ENCODE measurements at places on chromosomes 1 and 21.

DNA sequence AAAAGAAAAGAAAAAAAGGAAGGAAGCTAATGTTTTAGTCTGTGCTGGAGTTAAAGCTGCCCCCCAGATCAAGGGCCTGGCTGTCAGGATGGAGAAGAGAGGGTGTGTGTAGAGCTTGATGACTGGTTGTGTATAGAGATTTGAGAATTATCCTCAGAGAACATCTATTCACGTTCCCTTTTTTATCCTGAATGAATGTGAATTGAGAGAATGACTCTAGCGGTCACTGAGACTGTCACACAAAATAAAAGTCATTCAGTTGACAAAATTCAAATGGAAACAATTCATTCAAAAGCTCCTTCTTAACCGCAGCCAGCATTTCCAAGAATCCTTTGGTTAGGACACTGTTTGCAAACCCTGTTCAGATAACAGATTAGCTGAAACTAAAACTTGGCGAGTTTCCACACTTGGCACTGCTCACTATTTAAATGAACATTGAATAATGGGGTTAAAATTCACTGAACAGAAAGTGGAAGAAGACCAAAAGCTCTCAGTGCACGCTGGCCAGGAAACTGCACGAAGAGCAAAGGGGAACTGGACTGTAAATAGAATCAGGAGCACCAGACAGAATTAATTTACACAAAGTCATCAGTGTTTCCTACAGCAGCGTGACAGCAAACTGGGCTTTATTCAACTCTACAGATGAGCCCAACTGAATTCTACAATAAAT is 13.6 kb upstream of the FAM89A start:
- DNase-seq, result no peak

- no peak for DNase-seq
These were observed 30.0 kb downstream of the PPP2R5A start for GRCh38 chr1:212315184-212315583.

DNA sequence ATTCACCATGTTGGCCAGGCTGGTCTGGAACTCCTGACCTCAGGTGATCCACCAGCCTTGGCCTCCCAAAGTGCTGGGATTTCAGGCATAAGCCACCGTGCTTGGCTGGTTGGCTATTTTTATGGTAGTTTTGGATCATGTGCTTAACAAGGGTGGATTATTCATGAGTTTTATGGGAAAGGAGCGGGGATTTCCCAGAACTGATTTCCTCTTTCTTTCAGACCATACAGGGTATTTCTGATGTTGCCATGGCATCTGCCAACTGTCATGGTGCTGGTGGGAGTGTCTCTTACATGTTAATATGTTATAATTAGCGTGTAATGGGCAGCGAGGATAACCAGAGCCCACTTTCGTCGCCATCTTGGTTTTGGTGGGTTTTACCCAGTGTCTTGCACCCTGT is 3.2 kb downstream of the TRPM2 start:
- DNase-seq, result no peak

- DNase-seq, result no peak
These were observed 29.1 kb upstream of the C21orf91 start for GRCh38 chr21:17848228-17848627.

- no peak for DNase-seq
These were observed 263.7 kb downstream of the OMA1 start for GRCh38 chr1:58282623-58283387.

GRCh38 chr1:27116232-27116631 is 38.7 kb downstream of the SLC9A1 start:
- DNase-seq, result no peak

- no peak for DNase-seq
These were observed 21.6 kb downstream of the KCND3 start for GRCh38 chr1:111967886-111968285.

DNA sequence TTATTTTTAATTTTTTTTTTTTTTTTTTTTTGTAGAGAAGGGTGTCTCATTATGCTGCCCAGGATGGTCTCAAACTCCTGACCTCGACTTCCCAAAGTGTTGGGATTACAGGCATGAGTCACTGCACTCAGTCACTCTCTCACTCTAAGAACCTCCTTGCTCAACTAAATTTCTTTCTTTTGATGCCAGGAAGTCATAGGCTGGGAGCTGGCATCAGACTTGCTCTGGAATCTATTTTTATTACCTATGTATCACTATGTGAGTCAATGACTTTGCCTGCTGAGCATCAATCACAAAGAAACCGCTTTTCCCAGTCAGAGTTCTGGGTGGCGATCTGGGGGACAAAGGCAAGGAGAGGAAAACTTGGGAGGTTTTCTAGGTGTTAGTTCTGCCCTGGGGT is 35.5 kb upstream of the PARP1 start:
- DNase-seq, result no peak

GRCh38 chr1:214416417-214416816 is 135.0 kb downstream of the PTPN14 start:
- no peak for DNase-seq

- DNase-seq, result no peak
These were observed 25.8 kb upstream of the LAPTM5 start for GRCh38 chr1:30783256-30783915.

GRCh38 chr1:150464422-150464826 is 22.8 kb upstream of the TARS2 start:
- DNase-seq, result peak; percentile 40

DNA sequence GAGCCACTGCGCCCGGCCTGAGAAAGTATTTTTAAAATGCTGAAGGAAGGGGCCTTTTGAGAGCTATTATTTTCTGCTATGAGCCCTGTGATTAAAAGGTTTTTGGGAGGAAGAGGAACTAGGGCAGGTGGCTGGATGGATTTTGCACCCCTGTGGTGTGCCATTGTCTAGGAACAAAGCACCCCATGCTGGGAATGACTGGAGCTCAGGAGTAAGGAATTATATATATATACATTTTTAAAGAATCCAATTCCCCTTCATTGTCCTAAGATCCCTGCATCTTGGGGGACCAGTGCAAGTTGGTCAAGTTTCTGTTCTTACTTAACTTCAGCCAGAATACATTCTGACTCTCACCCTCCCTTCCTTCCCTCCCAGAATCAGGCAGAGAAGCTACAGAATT is 91.6 kb downstream of the ZNF648 start:
- no peak for DNase-seq

DNA sequence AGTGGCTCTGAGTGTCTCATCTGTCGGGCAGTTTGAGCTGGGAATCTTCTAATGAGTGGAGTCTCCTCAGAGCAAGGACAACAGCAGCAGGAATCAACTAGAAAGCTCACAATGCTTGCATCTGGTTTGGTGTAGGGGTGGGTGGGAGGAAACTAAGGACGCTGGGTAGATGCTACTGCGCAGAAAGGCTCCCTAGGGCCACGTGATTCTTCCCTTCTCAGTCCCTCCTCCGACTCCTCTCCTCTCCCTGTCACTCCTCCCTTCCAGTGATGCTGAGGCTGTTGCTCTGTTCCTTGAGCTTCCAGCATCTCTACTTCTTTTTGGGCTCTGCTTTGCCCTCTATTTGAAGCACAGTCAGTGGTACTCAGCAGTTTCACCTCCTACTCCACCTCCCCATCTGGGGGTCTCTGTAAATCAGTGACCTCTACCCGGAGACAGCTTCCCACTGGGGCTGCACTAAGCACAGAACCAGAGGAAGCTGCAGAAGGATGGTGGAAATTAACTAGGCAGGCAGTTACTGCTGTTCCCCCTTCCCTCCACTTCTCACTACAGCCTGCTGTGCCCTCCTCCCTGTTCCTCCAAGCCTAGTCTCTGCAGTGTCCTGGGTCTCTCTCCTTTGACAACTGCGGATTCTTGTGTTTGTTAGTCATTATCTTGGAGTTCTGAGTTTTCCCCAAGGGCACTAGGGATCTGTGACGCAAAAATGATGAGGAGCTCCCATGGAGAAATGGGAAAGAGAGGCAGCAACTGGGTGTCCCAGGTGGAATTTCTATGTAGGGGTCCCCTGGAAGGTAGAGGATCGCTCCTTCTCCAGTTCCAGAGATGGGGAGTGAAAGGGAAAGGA is 5.8 kb downstream of the LINGO4 start:
- DNase-seq, result no peak

GRCh38 chr1:155760751-155761475 is 72.0 kb downstream of the DAP3 start:
- DNase-seq, result no peak

All from stimulated activated CD8-positive, alpha-beta memory T cell treated with anti-CD3 and anti-CD28 coated beads, Interleukin-15, amount 100 ng/mL, for 48 hours (primary cell).